Fibroblast of lung (primary cell): ENCODE measurements at places on chromosomes 16 and 17. TPM values are rescaled to one million over a fixed set of nuclear protein-coding genes. Genes with fewer than 3 reads are reported as not detected.

Gene ALOX12
- 0.17 and 0.26 TPM in 2 replicates for total RNA-seq

Gene TERB1
- under 0.01 and 0.17 TPM in 2 replicates for total RNA-seq

Gene CORO1A
- total RNA-seq, result 0.17 and 0.26 TPM in 2 replicates

Gene PRKCA
- 14.6 and 34.0 TPM in 2 replicates for total RNA-seq

Gene PPY
- not detected in 2 replicates for total RNA-seq
